ENCODE measurements at places on chromosomes 7 and 10.

- no peak for DNase-seq
Measured at GRCh38 chr7:50834679-50835078, 52.0 kb upstream of the GRB10 start.

DNA sequence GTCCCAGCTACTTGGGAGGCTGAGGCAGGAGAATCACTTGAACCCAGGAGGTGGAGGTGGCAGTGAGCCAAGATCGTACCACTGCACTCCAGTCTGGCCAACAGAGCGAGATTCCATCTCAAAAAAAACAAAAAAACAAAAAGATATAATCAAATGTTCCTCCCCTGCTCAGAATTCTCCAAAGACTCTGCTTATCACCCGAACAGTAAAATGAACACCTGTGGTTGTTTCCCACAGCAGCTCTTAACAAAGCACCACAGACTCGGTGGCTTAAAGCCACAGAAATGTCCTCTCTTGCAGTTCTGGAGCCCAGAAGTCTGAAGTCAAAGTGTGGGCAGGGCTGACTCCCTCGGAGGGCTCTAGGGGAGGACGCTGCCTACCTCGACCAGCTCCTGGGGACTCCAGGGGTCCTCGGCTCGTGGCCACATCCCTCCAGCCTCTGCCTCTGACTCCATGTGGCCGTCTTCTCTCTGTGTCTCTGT, 4.1 kb upstream of the INTS1 start:
- DNase-seq: no peak

GRCh38 chr10:132375116-132375794, 21.7 kb upstream of the PWWP2B start:
- DNase-seq: no peak

DNA sequence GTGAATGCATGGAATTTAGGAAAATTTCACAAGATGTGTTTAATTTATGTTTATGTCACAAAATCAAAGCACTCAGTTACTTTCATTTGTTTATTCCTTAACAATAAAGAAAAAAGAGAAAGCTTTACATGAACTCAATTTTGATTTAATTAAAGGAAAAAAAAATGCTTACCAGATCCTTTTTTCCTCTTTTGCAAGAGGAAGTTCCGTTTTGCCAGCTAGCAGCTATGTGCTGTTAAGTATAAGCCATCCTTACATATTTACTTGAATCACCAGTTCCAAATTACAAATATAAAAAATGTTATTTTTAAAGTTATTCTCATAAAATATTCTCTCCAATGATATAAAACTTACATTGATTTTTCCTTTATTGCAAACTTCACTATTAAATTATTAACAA, 12.7 kb downstream of the MRC1 start:
- DNase-seq: no peak

- DNase-seq: no peak
Measured at GRCh38 chr10:59622320-59623132, 87.1 kb downstream of the SLC16A9 start.

GRCh38 chr7:101754424-101755159, 62.8 kb upstream of the CUX1 start:
- no peak for DNase-seq

DNA sequence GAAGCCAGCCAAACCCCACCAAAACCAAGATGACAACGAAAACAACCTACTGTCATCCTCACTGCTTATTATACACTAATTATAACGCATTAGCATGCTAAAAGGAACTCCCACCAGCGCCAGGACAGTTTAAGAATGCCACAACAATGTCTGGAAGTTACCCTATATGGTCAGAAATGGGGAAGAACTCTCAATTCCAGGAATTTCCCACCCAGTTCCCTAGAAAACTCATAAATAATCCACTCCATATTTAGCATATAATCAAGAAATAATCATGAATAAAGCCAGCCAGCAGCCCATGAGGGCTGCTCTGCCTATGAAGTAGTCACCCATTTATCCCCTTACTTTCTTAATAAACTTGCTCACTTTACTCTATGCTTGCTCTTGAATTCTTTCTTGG, 20.8 kb downstream of the MICU1 start:
- no peak for DNase-seq

DNA sequence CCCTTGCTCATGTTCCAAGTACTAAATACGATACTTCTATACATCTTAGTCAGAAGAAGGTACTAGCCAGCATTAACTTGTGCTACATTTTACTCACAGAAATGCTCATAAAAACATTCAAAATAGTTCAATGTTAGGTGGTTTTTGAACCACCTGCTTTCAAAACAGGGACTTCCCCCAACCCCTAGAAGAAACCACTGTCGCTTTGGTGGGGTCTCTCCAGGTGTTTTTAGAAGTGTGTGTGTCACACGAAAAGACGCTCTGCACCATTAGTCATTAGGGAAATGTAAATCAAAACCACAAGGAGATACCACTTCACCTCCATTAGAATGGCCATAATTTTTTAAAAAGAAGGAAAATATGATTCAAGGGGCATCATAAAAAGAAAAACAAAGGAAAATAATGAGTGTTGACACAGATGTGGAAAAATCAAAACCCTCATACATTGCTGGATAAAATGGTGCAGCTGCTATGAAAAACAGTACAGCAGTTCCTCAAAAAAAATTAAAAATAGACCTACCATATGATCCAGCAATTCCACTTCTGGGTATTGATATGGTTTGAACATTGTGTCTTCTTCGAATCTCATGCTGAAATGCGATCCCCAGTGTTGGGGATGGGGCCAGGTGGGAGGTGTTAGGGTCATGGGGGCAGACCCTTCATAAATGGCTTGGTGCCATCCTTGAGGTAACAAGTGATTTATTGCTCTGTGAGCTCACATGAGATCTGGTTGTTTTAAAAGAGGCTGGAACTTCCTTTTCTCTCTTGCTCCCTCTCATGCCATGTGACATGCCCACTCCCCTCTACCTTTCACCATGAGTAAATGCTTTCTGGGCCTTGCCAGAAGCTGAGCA, 74.2 kb downstream of the MALSU1 start:
- peak; percentile 33 for DNase-seq

Measured in SHP77 treated with DMSO at 0.1 percent for 48 hours (cell line).